ENCODE measurements at places on chromosomes 1 and 21.

DNA sequence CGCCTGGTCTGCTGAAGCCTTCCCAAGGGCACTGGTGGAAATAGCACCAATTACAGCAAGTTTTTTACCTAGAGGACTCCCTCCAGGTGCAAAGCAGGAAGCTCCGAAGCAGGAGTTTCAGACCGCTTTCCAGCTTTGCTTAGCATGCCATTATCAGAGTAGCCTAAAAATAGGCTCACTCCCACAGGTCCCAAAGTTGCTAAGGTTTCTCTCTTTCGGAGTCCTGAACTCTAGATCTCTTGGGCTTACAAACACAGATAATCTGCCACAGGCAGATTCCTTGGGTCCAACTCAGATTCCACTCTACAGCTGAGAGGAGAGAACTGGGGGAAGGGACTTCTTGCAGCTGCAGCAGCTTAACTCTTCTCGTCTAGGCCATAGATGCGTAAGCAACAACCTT lies 22.5 kb downstream of the ZMYND12 start:
- DNase-seq: no peak

GRCh38 chr1:109677459-109677858 lies 9.6 kb downstream of the GSTM2 start:
- no peak for DNase-seq

- DNase-seq: no peak
These were observed at the start of gene KLHDC7A for GRCh38 chr1:18480315-18481189. Gene KLHDC7A, plus strand, starts transcription at chr1:18480930. Its CDS starts 52 bp downstream, at chr1:18480982.

- DNase-seq: peak; percentile 75
These were observed 59.1 kb downstream of the FAAP20 start for GRCh38 chr1:2135441-2135841.

DNA sequence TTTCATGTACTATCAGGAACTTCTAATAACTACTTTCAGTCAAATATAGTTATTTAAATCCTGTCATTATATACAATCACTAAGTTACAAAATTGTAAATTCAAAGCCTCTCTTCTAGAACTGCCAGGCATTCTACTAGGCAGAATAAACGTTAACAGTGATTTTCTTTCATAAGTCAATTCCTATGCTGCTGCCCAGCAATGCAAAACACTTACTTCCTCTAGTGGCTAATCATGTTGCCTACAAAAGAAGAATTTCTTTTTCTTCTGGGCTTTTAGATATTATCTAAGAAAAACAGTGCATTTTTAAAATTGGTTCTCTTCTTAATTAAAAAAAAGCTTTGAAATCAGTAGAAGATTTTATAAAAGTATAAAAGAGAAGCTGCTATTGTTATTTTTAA lies 509.8 kb upstream of the ADAMTS5 start:
- peak; percentile 80 for DNase-seq

GRCh38 chr1:24898152-24898908 lies 31.7 kb downstream of the RUNX3 start:
- peak; percentile 42 for DNase-seq

DNA sequence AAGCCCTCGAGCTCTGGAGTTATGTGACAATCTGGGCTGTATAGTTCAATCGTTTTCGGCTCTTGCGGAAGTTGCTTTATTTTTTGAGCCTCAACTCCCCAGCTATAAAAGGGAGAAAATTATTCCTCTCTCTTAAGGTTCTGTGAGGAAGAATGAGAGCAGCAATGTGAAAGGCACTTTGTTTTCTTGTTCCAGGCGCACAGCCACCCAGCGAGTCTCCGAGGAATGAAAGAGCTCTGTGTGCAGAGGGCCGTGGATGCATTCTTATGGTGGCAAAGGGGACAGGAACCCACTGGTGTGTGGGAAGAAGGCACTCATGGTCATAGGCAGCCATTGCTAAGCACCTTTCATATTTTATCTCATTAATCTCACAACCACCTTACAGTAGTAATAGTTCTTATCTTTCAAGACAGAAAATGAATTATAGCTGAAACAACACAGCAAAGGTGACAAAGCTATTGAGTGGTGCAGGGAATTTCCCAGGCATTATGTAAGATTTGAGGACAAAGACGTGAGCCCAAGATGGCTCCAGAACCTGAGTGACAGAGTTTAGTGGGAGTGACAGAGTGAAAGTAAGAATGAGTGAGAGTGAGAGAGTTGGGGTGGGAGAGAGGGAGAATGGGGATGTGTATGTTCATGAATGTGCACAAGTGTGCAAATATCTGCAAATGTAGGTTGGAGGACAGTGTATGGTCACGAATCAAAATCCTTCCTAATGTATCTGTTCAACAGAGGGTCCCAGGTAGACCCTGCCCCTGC lies 9.4 kb downstream of the CYP2J2 start:
- no peak for DNase-seq

- peak; percentile 26 for DNase-seq
These were observed 1.5 kb downstream of the EPRS1 start for GRCh38 chr1:220044678-220045355.

GRCh38 chr1:103267266-103267665 lies 158.9 kb upstream of the COL11A1 start:
- no peak for DNase-seq

GRCh38 chr1:56849750-56850149 lies 4.8 kb upstream of the C8A start:
- no peak for DNase-seq

GRCh38 chr21:45001134-45002095 lies 61.6 kb downstream of the SLX9 start:
- DNase-seq: peak; percentile 49

- no peak for DNase-seq
These were observed 263.2 kb upstream of the ZP4 start for GRCh38 chr1:238153939-238154338.

DNA sequence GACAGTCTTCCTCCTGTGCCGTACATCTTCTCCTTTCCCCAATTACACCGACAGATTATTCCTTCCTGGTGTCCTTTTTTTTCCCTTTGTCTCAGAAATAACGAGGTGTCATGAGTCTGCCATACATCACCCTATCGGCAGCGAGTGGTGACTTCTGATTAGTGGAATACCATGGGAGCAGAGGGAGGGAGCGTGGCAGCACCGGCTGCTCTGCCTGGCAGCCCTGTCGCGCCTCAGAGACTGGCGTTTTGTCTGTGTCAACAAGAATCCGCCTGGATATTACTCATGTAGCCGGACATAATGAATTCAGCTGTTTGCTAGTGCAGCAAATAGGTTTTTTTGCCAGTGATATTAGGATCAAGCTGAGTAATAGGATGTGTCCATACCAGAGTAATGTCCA lies 51.8 kb downstream of the UTP25 start:
- no peak for DNase-seq

DNA sequence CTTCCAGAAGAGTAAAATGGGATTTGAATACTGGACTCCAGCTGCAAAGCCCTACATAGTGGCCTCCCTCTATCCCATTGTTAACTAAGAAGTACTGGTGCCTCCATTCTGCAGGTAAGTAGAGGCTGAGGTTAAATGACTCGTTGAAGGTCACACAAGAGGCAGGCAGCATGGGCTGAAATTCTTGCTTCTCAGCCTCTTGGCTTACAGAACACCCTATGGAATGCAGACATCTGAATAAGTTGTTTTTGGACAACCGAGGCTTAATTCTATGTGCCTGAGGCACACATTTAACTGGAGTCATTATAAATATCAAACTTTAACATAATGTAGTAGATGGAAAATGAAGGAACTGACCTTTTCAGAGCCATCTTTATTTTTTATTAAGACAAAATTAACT lies 5.7 kb downstream of the DNAJC11 start:
- no peak for DNase-seq

DNA sequence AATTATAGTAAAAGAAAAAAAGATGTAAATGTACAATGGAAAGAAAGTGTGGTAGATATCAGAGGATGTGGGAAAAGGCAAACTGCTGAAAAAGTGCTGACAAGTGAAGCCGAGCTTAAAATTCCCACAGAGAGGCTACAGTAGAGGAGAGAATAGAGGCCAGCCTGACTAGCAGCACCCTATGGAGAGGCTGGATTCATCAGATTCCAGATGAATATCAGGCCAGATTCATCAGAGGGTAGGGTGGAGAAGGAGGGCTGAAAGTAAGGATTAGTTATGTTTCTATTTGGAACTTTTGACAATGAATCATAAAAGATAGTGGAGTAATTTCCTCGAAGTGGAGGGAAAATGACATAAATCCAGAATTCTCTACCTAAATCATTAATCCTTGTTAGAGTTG lies 60.4 kb upstream of the NEK7 start:
- peak; percentile 71 for DNase-seq

DNA sequence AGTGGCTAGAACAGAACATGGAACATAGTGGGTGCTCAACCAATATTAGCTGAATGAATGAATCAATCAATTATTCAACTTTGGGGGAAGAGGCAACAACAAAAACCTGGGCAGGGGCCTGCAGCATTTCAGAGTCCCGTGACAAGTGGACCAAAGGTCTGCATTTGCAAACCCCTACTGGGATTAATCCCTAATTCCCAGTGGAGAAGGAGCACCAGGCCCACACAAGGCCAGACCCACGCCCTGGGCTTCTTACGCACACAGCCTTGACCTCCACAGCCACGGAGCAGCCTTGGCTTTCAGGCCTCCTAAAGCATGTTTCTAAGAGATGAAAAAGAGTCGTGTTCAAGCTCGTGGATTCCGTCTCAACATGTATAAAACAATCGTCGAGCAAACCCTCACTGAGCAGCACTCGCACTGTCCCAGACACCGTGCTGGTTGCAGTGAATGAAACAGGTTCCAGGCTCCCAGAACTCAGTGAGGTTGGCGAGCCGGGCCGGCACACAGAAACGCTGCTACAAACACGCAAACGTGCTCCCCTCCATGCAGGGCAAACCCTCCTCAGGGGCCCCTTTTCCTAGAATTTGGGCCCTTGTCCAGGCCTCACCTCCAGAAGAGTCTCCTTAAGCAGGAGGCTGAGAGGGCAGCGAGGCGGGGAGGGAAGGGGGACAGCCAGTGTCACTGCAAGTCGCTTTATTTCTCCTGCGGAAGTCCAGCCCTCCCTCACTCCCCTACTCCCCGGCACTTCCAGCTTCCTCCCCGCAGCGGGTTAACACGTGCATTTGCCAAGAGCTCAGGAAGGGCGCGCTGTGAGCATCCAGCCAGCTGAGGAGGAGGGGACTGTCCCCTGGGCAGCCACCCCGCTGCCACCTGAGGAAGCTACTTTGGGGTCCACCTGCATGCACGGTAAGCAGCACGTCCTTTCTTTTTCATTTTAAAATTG lies 556.4 kb downstream of the KIF26B start:
- DNase-seq: no peak

- no peak for DNase-seq
These were observed 126.5 kb downstream of the KCNN3 start for GRCh38 chr1:154743526-154744036.

DNA sequence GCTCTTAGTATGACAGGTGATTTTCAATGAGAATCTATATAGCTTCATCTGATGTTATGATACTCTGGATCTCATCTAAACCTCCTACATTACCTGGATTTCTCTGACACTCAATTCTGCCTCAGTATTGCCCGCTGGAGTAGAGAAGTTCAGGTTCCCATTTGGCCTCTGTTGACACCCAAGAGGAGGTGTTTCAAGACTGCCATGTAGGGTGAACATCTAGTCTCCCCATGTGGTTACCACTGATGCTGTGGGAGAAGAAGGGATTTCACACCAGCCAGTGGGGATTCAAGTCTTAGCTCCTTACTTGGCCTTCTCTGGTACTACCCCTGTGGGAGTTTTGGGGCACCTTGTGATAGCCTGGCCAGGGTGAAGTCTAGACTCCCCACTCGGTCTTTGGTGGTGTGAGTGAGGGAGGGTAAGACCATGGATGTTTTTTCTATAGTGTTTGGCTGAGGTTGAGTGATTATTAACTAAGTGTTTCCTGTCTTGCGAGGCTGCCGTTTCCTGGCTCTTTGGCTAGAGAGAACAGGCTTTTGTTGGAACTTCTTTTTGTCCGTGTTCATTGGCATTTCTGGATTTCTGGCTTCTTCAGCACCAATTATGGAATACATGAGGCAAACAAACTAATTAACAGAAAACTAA lies 90.7 kb downstream of the RHOU start:
- no peak for DNase-seq

GRCh38 chr1:145906954-145907753 lies 2.7 kb downstream of the ITGA10 start:
- peak; percentile 30 for DNase-seq

- no peak for DNase-seq
These were observed 5.4 kb downstream of the MYOG start for GRCh38 chr1:203080456-203080855.

GRCh38 chr1:244388961-244389360 lies 62.7 kb downstream of the ADSS2 start:
- peak; percentile 22 for DNase-seq

- DNase-seq: no peak
These were observed 8.5 kb downstream of the SIKE1 start for GRCh38 chr1:114771992-114772391.

- peak; percentile 80 for DNase-seq
These were observed 114.3 kb downstream of the GDAP2 start for GRCh38 chr1:117814856-117815797.

GRCh38 chr1:151132335-151133017 lies 14.0 kb downstream of the SEMA6C start:
- DNase-seq: no peak

DNA sequence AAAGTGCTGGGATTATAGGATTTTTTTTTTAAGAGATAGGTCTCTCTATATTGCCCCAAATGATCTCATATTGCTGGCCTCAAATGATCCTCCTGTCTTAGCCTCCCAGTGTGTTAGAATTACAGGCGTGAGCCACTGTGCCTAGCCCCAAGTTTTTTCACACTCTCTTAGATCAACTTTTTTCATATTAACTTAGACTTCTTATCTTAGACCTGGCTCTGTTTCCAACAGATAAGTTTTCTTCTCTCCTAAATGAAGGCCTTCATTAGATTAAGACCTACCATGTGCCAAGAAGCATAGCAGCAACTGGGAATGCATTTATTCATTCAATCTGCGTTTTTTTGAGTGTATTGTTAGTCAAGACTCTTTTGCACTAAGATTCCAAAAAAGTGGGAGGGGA lies 20.2 kb upstream of the HTR1D start:
- DNase-seq: peak; percentile 22

DNA sequence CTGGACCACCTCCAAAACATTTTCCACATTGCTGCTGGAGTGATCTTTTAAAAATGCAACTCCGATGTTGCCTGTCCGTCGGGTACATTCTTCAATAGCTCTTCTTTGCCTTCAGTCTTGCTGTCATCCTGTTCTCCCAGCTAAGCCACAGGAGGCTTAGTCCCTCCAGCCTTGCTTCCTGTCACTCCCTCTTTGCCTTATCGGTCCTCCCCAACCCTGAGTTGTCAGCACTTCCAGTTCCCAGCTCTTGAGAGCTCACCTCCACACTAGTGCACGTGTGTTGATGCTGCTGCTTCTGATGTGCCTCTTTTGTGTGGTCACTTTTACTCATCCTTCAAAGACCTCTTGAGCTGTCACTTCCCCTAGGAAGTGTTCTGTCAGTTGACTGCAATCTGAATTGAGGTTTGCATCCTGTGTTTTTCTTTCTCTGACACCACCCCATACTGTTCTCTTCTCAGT lies 15.3 kb downstream of the UCK2 start:
- DNase-seq: peak; percentile 44

GRCh38 chr1:229184066-229184465 lies 86.8 kb upstream of the RAB4A start:
- DNase-seq: no peak

- DNase-seq: peak; percentile 93
These were observed 335.7 kb upstream of the SNX7 start for GRCh38 chr1:98325646-98326440.

GRCh38 chr1:176809292-176809691 lies 346.3 kb downstream of the PAPPA2 start:
- no peak for DNase-seq

- DNase-seq: no peak
These were observed 21.0 kb downstream of the RSPH1 start for GRCh38 chr21:42475036-42475435.

- no peak for DNase-seq
These were observed 156.0 kb upstream of the RAB4A start for GRCh38 chr1:229114850-229115365.

Measured in fibroblast of the aortic adventitia (primary cell).